ENCODE measurements at places on chromosomes 4 and X.

- DNase-seq, result no peak
Observed at GRCh38 chr4:15352524-15352923, 75.3 kb upstream of the C1QTNF7 start.

DNA sequence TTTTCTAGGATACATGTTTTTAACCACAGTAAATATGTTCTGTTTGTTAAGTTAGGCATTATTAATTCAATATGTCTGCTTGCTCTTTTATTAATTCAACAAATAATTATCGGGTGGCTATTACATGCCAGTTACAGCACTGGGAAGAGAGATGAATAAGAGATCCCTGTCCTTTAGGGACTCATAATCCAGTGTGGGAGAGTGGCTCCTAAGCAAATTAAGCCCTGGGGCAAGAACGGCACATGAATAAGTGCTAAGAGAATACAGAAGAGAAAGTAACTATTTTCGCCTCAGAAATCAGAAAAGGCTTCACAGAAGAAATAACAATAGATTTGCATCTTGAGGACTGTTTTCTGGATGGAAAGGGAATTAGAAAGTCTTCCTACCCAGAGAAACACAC is 236.7 kb downstream of the NR3C2 start:
- no peak for DNase-seq

DNA sequence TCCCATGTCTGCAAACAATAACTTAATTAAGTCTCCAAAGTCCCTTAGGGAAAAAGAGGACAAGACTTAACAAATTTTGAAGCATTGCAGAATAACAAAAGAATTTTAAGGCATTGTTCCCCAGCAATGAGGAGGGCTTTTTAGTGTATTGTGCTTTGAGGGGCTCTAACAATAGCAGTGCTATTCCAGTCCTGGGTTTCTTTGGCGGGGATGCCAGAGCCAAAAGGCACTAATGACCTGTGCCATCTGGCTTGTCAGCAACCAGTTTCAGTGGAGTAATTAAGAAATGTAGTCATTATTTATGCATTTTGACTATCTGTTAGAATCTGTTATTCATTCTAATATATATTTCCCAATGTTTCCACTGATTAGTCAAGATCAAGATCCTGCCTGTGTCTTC is 575.4 kb downstream of the SPRY1 start:
- no peak for DNase-seq

GRCh38 chr4:164203476-164203875 is 550.5 kb upstream of the SMIM31 start:
- no peak for DNase-seq

GRCh38 chr4:3311489-3312171 is 18.8 kb downstream of the RGS12 start:
- DNase-seq, result no peak

- DNase-seq, result no peak
Observed at GRCh38 chr4:94564252-94564651, 112.5 kb downstream of the PDLIM5 start.

DNA sequence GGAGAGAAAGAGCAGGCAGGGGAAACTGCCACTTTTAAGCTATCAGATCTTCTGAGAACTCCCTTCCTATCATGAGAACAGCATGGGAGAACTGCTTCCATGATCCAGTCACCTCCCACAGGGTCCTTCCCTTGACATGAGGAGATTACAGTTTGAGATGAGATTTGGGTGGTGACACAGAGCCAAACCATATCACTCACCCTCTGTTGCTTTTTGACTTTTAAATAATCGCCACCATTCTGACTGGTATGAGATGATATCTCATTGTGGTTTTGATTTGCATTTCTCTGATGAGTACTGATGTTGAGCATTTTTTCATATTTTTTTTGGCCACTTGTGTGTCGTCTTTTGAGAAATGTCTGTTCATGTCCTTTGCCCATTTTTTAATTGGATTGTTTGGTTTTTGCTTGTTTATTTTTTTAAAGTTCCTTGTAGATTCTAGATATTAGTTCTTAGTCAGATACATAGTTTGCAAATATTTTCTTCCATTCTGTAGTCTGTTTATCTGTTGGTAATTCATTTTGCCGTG is 6.5 kb upstream of the PAQR3 start:
- DNase-seq, result no peak

GRCh38 chr4:15706646-15707362 is 3.9 kb downstream of the BST1 start:
- no peak for DNase-seq

DNA sequence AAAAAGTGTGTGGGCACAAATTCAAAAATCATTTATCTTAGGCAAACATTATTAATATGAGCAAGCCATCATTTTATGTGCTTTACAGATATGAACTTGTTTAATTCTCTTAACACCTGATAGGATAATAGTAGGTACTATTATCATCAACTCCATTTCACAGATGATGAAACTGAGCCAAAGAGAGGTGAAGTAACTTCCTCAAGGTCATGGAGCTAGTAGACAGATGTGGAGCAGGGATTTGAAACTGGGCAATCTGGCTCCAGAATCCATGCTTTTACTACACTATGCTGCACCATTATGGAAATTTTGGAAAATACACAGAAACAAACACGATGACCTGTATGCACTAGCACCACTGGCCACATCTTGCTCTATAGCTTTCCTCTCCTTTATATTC is 1.0 kb upstream of the PIN4 start:
- DNase-seq, result no peak

DNA sequence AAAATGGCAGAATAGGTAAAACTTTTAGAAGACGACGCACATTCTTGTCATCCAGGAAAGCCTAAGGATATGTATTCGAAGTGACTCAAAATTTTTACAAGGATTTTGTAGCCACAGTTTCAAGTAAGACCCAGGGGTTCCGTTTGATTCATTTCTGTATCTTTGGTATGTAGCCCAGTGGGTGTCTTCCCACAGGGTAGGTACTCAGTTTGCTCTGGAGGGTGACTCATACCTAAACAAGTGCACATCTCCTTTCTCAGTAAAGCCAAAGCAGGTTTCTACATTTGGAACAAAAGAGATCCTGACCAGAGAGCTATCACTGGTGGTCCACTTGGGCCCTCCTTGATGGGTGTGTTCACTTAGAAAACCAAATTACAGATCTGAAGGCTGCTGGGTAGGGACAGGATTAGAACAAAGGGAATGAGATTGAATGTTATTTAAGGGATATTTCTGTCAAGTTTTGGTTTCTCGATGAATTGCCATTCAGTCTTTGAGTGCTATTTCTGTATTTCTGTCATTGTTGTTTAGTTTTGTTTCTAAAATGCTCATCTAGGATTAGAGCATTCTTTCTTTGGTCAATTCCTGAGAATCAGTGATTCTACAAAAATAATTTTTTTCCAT is 56.1 kb downstream of the PLS3 start:
- DNase-seq, result no peak

DNA sequence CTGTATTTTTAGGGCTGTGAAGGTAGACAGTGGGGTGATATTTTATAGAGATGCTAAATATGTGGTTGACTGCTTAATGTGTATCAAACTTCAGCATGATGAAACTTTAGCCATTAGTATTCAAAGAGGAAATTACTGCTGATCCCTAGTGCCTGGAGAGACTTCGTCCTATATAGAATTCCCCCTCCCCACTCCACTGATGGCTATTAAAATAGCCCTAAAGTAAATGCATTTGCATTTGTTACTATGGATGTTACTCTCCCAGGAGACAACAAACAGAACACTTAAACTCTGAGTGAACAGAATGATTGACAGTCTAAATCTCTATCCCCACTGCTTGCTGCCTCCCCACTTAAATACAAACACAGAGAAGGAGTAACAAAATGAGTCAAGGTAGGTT is 39.1 kb downstream of the ADGRL3 start:
- no peak for DNase-seq

- DNase-seq, result no peak
Observed at GRCh38 chr4:53066155-53066554, 204.0 kb downstream of the RASL11B start.

GRCh38 chrX:132461886-132462285 is 27.0 kb downstream of the MBNL3 start:
- DNase-seq, result no peak

DNA sequence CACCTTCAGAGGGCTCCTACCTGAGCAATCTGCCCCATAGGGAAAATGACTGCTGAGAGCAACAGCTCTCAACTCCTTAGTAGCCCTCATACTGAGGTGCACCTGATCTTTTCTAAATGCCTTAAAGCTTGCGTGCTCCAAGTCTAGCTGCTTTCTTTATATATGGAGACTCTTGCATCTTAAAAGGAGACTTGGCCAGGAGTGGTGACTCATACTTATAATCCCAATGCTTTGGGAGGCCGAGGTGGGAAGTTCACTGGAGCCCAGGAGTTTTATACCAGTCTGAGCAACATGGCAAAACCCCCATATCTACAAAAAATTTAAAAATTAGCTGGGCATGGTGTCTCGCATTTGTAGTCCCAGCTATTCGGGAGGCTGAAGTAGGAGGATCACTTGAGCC is 78.1 kb upstream of the TRIM2 start:
- no peak for DNase-seq

GRCh38 chr4:26032630-26033317 is 118.8 kb downstream of the SMIM20 start:
- DNase-seq, result no peak

DNA sequence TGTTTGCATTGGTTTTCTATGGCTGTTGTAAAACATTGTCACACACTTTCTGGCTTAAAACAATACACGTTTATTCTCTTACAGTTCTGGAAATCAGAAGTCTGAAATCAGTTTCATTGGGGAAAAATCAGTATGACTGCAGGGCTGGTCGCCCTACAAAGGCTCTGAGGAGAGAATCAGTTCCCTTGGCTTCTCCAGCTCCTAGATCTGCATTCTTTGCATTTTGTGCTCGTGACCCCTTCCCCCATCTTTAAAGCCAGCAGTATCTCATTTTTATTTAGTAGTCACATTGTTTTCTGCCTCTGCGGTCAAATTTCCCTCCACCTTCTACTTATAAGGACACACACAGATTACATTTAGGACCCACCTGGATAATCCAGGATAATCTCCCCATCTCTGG is 849.7 kb upstream of the GRID2 start:
- no peak for DNase-seq

- no peak for DNase-seq
Observed at GRCh38 chr4:5772528-5773270, 61.7 kb downstream of the EVC start.

- DNase-seq, result no peak
Observed at GRCh38 chr4:87949961-87950360, 25.6 kb upstream of the SPP1 start.

DNA sequence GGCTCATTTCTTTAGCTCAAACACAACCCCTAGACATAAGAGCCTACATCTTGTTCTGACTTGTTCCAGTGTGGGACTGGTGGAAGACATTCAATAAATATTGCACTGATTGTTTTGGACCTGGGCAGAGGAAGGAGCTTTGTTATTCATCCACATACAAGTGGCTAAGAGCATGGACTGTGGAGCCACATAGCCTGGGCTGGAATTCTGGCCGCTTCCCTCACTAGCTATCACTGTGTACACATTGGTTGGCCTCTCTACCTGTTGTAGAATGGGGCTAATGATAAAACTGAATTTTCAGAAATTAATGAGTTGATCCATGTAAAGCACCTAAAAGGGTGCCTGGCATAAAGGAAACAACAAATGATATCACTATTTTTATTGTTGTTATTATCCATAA is 80.0 kb downstream of the ZNF674 start:
- no peak for DNase-seq

DNA sequence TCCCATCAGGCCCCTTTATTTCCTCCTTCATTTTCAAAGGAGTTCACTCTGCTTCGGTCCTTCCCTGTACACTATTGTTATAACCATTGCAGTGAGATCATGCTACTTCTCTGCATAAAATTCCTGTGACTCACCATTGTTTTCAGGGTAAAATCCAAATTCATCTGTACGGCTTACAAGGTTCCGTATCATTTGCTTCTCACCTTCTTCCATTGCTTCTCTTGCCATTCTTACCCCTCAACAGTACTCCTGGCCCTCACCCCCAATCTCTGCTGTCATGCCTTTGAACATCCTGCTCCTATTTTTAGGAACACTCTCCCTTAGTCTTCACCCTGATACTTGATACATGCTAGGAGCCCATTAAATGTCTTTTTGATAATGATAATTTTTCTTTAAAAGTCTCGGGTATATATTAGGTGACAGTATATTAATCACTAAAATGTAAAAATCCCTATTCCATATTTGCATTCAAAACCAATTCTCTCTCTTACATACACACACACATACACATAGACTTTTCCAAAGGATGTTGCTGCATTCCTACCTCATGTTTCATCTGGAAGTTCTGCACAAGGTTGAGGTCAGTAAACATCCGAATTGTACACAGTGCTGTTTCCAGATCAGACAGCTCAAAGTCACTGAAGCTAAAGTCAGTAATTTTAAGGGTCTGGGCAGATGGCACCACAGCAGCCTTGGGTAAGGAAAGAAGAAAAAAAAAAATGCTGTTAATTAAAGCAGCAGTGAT is 103.4 kb downstream of the PDE5A start:
- DNase-seq, result no peak

GRCh38 chrX:50565718-50566117 is 95.1 kb upstream of the DGKK start:
- no peak for DNase-seq

- DNase-seq, result no peak
Observed at GRCh38 chr4:148258535-148258934, 183.7 kb downstream of the NR3C2 start.

GRCh38 chrX:120244735-120245498 is 5.7 kb upstream of the ZBTB33 start:
- peak; percentile 28 for DNase-seq

GRCh38 chrX:125782184-125782583 is 383.9 kb downstream of the DCAF12L2 start:
- no peak for DNase-seq

DNA sequence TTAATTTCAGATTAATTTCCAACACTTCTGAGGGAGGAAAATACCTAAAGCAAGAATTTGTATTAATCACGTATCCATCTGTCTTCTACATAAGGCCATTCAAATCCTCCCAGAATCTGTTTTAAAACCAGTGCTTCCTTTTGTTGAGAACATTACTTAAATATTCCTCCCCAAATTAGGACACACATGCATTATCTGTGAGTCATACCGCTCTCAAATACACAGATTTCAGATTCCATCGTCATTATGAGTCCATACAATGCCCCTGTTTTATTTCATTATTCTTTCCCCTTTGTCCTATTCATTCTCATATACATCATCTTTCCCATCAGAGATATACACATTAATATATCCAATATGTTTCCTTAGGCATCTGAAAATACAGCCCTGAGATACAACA is 57.3 kb upstream of the PRSS12 start:
- DNase-seq, result no peak

- no peak for DNase-seq
Observed at GRCh38 chrX:20796450-20796849, 529.7 kb upstream of the RPS6KA3 start.

DNA sequence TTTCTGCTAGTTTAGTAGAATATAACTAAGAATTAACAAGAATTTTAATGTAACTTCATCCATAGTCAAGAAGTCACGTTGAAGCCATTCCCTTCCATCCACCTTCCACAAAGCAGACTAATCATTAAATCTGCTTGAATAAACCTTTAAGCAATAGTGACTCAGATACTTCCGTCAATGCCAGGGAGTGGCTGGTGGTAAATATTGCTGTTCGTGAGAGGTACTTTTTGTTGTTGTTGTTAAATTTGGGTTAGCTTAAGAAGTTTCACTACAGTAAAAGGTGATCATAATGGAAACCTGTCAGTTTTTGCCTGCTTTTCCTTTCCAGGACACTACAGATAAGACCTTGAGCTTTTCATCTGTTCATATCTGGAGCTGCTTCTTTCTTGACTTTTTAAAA is 316.3 kb downstream of the TMA16 start:
- DNase-seq, result no peak

Data from activated gamma-delta T cell treated with anti-CD3 and anti-CD28 coated beads, Interleukin-2, amount 50 U/mL, for 16 hours (primary cell).